Fibroblast of skin of left quadriceps (primary cell): ENCODE measurements at places on chromosomes 6 and 20.

- no peak for DNase-seq
Observed at GRCh38 chr6:6746333-6746969, 157.9 kb downstream of the LY86 start.

GRCh38 chr6:24079076-24079475, 46.9 kb upstream of the NRSN1 start:
- no peak for DNase-seq

- DNase-seq, result peak; percentile 79
Observed at GRCh38 chr20:3795511-3796468, at the start of gene CDC25B. TSS of gene CDC25B (plus strand) at chr20:3796310. CDS start at chr20:3796532, 222 bp downstream.

DNA sequence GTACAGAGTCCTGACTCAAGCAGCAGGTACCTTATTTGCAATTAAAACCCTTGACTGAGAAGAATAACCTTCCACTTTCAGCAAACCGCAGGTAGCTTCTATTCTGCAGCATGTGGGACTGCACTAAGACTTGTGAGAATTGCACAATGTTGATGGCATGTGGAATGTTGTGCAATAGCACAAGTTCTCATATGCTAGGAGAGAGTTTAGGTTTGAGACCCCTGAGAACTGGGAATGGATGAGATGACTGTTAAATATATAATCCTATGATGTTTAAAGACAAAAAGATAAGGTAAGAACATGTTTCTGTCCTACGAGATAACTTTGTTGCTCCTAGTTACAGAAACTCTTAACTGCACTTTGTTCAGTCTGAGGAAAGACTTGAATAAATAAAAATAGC, 194.6 kb downstream of the OTOR start:
- DNase-seq, result peak; percentile 25

- DNase-seq, result no peak
Observed at GRCh38 chr6:124536842-124537191, 425.4 kb upstream of the RNF217 start.

DNA sequence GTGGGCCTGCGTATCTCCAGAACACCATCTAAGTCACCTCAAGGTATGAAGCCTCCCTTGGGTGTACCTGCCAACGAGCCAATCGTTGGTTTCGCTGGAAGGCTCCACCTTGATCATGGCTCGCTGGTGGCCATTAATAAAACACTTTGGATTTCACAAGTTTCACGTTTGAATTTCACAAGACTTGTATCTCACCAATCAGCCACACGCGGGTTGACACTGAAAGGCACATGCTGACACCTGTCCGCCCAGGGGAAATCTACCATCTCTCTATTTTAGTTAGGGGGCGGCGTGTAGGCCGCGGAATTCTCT, 586 bp upstream of the HMGA1 start:
- no peak for DNase-seq

GRCh38 chr6:72626126-72626525, 4.3 kb downstream of the KCNQ5 start:
- no peak for DNase-seq

DNA sequence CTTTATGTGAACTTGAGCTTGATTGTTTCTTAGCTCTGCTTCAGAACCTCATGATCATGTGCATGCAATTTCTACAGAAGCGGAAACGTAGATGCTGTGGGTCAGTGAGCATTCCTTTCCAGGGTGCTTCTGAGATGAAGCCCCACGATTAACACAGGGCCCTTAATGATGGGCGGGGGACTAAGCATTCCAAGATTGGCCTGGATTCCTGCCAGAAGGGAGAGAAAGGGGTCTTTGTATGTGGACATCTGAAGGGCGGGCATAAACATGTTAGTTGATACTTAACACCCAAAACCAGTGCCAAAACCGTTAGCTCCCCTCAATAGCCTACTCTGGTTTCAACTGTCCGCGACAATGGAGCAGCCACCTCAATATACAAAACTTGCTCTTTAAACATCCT, 46.9 kb upstream of the POU3F2 start:
- DNase-seq, result no peak

DNA sequence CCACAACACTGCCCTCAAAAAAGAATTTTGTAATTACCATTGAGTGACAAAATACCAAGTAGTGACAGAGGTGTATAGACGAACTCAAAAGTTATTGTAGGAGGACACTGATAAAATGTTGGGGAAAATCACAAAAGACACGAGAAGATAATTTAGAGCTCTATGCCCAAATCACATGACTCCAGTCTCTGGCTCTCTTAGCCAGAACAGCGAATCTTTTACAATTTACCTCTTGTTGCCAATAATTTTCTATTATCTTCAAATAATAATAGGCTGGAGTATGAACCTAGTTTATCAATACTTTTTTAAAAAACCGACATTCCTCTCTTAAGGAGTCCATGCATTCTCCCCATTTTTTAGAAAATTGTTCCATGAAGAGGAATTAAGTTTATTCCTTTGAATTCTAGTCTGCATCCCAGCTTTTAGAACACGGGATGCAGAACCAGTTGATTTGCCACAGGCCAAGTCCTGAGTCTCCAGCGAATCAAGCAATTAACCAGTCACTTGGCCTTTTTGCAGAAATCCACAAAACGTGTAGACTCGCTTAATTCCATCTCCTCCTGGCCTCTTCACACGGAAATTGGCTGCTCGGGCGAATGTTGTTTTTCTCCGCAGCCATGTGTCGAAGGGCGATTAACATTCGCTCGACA, 507 bp upstream of the RIPPLY2 start:
- DNase-seq, result no peak

DNA sequence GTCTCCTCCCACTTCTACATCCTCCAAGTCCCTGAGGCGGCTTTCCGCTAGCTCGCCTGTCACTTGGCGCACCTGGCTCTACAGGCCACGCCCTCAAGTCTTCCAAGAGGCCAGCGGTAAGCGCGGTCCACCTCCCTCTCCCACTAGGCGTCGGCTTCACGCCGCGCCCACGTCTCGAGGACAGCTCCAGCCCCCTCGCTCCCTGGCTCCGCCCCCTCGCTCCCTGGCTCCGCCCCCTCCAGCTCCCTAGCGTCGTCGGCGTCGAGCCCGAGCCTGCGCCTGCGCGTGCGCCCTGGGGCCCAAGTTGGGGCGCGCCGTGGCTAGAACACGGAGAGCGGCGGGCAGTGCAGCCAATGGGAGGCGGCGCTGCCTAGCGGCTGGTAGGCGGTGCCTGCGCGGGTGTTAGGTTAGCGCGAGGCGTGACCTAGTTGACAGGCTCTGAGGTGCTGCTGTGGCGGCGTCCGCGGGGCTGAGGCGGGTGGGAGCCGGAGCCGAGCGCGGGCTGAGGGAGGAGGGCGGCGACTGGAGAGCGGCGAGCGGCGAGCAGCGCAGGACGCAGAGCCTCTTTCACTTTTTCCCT, at the start of gene MACROD2:
MACROD2 (plus strand) TSS at position 431 of the 580 bp plus-strand sequence.
- DNase-seq, result peak; percentile 90

GRCh38 chr20:62624719-62625453, 17.4 kb upstream of the SLCO4A1 start:
- DNase-seq, result no peak
